ENCODE measurements at places on chromosomes 3 and 15. TPM values are rescaled to one million over a fixed set of nuclear protein-coding genes. Genes with fewer than 3 reads are reported as not detected.

The SACM1L gene
- total RNA-seq, result 118 TPM

The CHST13 gene
- 5.7 TPM for total RNA-seq

The SLC12A1 gene
- not detected for total RNA-seq

The SKOR1 gene
- total RNA-seq, result 0.14 TPM

The CHRFAM7A gene
- 2.8 TPM for total RNA-seq

The UBAP1L gene
- total RNA-seq, result 1.8 TPM

Measured in stomach (tissue), 19 donors.